ENCODE measurements at places on chromosomes 16 and 17.

DNA sequence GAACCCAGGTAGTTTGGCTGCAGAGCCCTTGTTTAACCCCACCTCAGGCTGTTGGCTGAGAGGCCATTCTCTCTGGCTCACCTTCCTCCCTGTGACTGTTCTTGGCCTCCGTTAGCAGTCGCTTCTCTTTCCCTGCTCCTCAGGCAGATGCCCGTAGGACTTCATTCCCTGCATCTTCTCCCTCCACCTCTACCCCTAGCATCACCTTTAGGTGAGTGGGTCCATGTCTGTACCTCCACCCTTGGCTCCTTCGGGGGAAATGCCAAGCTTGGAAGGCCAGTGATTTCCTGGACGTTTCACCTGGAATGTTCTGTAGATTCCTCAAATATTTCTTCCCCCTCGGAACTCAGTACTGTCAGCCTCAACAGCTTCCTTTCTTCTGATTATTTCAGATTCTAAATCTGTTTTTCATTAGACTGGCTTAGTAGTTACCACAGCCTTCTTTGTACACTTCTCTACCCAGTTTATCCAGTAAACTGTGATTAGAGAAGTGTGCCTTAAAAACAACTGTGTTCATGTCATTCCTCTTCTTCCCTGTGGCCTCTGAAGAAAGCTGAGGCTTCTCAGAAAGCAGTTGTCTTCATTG lies 227.9 kb downstream of the MSI2 start:
- DNase-seq: no peak

DNA sequence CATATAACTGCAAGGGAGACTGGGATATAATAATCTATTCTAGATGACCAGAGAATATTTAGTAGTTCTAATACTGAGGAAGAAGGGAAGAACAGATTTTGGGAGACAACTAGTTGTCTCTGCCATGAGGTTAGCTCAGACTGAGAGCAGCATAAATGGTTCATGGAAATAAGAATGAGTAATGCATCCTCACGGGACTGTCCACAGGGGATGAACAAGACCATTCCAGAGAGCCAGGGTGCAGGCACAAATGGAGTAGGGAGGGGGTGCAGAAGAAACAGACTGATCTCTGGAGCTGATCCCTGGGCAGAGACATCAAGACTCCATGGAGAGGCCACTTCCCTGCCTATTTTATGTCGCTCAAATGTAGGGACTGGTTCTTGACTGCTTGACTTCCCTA lies 30.4 kb downstream of the NLRC5 start:
- no peak for DNase-seq

DNA sequence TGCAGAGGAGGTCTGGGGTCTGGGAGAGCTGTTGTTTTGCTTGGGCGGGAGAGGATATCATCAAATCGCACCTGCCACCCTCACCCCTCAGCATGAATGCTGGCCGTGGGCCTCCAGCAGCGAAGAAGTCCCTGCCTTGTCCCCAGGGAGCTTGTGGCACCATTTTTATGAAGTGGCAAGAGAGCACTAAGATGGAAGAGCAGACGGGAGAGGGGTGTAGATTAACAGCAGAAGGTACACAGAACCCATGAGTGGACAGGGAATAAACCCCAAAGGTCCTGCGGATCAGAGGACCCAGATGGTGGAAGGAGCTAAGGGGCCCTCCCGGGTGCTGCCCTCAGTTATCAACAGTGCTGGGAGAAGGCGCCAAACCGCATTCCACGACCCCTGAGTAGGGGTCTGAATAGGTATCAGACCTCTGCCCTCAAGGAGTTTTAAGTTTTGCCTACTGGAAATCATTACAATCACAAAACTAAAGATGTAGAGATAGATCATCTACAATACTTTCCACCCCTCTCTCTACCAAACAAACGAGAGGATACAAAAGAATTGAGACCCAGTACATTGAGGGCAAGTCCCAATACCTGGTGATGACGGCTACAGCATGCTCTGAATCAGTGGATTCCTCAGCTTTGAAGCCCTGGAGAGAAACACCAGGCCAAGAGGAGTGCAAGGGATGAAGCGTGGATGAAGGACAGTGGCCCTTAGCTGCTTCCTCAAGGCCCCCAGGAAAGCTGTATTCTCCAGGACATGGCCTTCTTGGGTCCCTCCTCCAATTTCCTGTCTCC lies 60.2 kb downstream of the CCDC182 start:
- DNase-seq: no peak

- DNase-seq: no peak
Measured at GRCh38 chr17:76092526-76093413, 10.8 kb downstream of the EXOC7 start.

- DNase-seq: no peak
Measured at GRCh38 chr16:84768061-84768807, 51.6 kb upstream of the CRISPLD2 start.

Data from hepatocyte (in vitro differentiated cells).